Suppressor macrophage treated with lipopolysaccharide for 1 hour (primary cell): ENCODE measurements at places on chromosomes 16 and 17.
A peak's percentile ranks its signal among the peaks of the same experiment; 100 is the strongest.

DNA sequence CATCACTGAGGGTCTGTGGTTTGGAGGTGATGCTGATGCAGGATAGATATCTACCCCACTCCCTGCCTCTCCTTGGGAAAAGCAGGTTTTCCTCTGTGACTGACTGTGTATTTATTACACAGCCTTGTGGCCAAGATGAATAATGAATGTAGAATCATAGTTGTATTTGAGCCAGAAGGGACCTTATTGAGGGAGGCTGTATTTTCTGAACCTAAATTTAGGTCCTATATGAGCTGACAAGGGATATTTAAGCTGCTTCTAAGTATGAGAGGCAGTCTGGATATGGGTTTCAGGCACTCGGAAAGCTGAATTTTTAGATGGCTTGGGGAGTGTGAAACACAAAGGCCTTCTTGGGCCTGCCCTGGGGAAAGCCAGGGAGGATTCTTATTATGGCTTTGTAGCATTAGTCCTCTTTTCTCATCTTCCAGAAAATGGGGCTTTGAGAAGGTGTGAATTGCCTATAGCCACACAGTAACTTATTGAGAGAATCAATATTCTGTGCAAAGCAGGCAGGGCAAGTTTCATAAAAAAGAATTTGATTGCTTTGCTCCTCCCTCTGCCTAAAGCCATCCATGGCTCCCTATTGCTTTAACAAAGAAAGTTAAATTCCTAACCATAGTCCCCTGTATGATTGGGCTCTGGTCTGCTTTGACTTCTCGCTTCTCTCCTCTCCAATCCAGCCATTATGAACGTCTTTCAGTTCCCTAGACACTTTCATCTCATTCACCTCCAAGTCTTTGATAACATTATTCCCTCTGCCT is 144.8 kb downstream of the SHISA9 start:
- no peak for DNase-seq

- no peak for DNase-seq
Observed at GRCh38 chr16:67667453-67667816, 821 bp downstream of the C16orf86 start.

GRCh38 chr17:16371742-16372141 is 9.1 kb upstream of the UBB start:
- DNase-seq: peak; percentile 55

DNA sequence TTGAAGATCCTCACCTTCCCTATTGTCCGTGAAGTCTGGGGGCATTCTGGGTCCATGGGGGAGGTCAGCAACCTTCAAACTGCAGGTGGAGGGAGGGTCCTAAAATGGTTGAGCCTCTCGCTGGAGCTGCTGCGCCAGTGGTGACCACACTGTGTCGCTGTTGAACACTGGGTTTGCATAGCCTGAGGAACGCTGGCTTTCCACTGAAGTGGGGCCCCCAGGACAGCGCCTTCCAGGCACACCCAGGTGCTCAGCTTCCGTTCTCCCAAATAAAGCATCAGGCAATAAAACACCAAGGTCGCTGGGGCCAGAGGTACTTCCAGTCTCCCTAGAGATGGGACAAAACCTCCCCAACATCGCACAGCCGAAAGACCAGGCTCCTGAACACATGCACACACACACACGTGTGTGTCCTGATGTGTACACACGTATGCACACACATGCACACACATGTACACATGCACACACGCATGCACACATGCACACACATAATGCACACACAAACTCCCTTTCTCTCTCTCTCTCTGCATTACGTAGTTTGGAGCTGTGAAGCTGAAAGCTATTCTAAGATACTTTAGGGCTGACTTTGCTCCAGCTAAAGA is 120.6 kb downstream of the IRF8 start:
- DNase-seq: no peak

DNA sequence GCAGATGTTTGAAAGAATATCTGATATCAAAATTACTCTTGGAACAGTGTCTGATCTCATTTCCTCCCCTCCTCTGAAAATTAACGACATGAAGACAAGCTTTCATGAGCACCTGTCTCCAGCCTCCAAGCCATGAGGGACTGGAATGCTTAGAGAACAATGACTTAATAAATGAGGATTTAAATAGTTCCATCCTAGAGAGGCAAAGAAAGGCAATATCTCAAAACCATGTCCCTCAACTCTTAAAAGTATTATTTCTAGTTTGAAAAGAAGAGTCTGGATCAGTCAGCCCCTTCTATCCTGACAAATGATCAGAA is 137.5 kb downstream of the ANKFN1 start:
- DNase-seq: no peak

GRCh38 chr17:78802008-78802407 is 19.9 kb upstream of the CYTH1 start:
- DNase-seq: no peak

- DNase-seq: peak; percentile 32
Observed at GRCh38 chr17:8846768-8847211, 20.7 kb downstream of the PIK3R6 start.

- DNase-seq: no peak
Observed at GRCh38 chr16:29789775-29790182, 772 bp upstream of the KIF22 start.

GRCh38 chr16:17921357-17921978 is 415.1 kb downstream of the NPIPA8 start:
- DNase-seq: peak; percentile 53

DNA sequence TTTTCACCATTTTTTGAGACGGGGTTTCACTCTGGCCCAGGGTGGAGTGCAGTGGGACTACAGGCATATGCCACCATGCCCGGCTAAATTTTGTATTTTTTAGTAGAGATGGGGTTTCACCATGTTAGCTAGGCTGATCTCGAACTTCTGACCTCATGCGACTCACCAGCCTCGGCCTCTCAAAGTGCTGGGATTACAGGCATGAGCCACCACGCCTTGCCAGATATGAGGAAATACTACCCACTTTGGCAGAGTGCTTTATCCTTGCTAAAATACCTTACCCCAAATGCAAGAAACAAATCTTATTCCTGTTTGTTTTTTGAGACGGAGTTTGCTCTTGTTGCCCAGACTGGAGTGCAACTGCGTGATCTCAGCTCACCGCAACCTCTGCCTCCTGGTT is 62.9 kb upstream of the MGAT5B start:
- DNase-seq: peak; percentile 21

DNA sequence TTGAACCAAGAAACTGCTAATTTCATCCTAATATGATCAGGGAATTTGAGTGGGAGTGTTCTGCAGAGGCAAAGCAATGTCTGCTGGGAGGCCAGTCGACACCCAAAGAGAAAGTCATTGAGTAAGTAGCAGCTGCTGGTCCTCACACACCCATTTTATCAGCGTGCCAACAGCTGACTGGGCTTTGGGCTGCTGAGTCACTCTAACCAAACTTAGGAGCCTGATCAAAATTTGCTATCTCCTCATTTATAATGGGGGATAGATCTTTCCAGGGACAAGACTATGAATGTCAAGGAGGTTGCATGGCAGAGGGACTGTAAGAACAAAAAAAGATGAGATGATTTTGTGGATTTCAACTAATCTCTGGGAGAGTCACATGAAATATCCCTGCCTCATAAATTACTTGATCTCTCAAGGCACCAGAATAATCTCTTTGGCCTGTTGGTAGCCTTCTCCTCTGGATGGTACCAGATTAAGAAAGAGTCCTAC is 32.9 kb downstream of the CPSF4L start:
- DNase-seq: peak; percentile 76

GRCh38 chr17:80899402-80900268 is 92.0 kb upstream of the CHMP6 start:
- DNase-seq: peak; percentile 77

- peak; percentile 33 for DNase-seq
Observed at GRCh38 chr17:57086069-57086930, 1.3 kb downstream of the AKAP1 start.

DNA sequence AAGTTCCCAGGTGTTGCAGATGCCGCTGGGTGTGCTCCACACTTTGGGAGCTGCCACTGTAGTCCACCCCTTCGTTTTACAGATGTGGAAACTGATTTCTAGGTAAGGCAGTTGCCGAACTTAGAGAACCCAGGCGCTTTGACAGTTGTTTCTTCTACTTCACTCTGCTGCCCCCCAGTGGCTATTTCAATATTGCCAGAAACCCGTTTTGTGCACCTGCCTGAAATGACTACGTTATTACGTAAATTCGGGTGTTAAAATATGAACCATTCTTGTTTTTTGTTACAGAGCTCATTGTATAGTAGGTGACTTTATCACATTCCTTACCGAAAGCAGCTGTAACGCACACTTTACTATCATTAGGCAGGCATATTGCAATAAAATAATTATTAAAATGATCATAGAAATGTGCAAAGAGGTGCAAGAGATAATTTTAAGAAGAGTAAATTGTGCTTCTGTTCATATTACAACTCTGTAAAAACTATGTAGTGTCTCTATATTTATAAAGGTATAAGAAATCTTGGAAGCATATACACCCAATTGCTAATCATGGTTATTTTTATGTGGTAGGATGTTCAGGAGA is 44.9 kb downstream of the OTOA start:
- DNase-seq: peak; percentile 79

GRCh38 chr16:26981266-26981938 is 85.3 kb upstream of the C16orf82 start:
- no peak for DNase-seq
